H1 (cell line): ENCODE measurements at places on chromosomes 6 and 20. TPM values are rescaled to one million over a fixed set of nuclear protein-coding genes. Genes with fewer than 3 reads are reported as not detected.

The CRISP2 gene
- 0.06 and 0.13 TPM in 2 replicates for polyA plus RNA-seq

The BPIFA1 gene
- not detected in 2 replicates for polyA plus RNA-seq

- H3K27ac ChIP-seq, result no peak overlapping the region
- peaks cover 9% of the 10 kb centered on the region for H3K4me1 ChIP-seq
- DNase-seq, result no peak
- H3K4me3 ChIP-seq, result no peak overlapping the region
Measured at GRCh38 chr6:144213315-144213714, 63.0 kb downstream of the STX11 start.

DNA sequence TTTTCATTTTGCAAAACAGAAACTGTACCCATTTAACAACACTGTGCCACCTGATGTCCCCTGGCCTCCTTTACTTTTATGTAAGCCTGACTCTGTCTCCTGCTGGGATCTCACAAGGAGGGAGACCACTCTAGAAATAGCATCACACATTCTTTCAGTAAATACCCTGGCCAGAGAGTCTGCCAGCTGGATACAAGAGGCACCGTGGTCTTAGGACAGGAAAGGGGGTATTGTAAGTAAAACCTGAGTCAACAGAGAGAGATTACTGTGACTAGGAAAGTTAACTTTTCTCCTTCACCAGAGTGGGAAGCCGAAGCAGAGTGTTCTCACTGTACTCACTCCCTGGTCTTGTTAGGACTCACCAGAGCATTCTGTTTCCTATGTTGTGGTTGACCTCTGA lies 27.8 kb downstream of the CMTR1 start:
- no peak overlapping the region for H3K4me3 ChIP-seq
- H3K27me3 ChIP-seq, result no peaks in the 10 kb centered on the region
- H3K36me3 ChIP-seq, result peaks cover 26% of the 10 kb centered on the region

- H3K36me3 ChIP-seq, result no peaks in the 10 kb centered on the region
- no peak overlapping the region for H3K4me3 ChIP-seq
- no peaks in the 10 kb centered on the region for H3K4me1 ChIP-seq
- no peak overlapping the region for H3K27ac ChIP-seq
Measured at GRCh38 chr6:75483136-75483952, 10.3 kb downstream of the FILIP1 start.

- H3K27ac ChIP-seq, result no peak overlapping the region
- H3K4me1 ChIP-seq, result no peaks in the 10 kb centered on the region; the same call in 1 of the 2 replicates
- no peak for DNase-seq
- H3K27me3 ChIP-seq, result no peaks in the 10 kb centered on the region
- no peak overlapping the region for H3K4me3 ChIP-seq
- no peaks in the 10 kb centered on the region for H3K36me3 ChIP-seq
Measured at GRCh38 chr6:10453596-10453995, 38.7 kb upstream of the TFAP2A start.

DNA sequence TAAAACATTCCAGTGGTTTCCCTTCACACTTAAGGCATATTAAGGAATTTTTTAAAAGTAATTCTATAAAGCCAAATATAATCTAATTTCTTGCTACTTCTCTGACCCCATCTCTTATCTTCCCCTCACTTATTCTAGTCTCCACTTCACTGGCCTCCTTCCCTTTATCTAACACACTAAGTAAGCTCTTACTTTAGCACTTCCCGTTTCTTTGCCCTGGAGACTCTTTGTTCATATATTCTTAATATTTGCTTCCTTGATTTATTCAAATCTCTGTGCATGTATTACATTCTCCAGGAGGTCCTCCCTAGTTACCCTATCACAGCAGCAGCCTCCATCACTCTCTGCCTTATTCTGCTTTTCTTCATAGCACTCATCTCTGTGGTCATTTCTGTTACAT lies 20.3 kb downstream of the GTPBP2 start:
- peaks cover 9% of the 10 kb centered on the region for H3K36me3 ChIP-seq
- H3K27ac ChIP-seq, result no peak overlapping the region
- no peak for DNase-seq
- no peak overlapping the region for H3K4me3 ChIP-seq

- no peak for DNase-seq
- no peaks in the 10 kb centered on the region for H3K27me3 ChIP-seq
- H3K36me3 ChIP-seq, result no peaks in the 10 kb centered on the region
- H3K4me3 ChIP-seq, result no peak overlapping the region
- H3K4me1 ChIP-seq, result no peaks in the 10 kb centered on the region
- no peak overlapping the region for H3K27ac ChIP-seq
Measured at GRCh38 chr6:133989525-133989924, 36.5 kb downstream of the TBPL1 start.

DNA sequence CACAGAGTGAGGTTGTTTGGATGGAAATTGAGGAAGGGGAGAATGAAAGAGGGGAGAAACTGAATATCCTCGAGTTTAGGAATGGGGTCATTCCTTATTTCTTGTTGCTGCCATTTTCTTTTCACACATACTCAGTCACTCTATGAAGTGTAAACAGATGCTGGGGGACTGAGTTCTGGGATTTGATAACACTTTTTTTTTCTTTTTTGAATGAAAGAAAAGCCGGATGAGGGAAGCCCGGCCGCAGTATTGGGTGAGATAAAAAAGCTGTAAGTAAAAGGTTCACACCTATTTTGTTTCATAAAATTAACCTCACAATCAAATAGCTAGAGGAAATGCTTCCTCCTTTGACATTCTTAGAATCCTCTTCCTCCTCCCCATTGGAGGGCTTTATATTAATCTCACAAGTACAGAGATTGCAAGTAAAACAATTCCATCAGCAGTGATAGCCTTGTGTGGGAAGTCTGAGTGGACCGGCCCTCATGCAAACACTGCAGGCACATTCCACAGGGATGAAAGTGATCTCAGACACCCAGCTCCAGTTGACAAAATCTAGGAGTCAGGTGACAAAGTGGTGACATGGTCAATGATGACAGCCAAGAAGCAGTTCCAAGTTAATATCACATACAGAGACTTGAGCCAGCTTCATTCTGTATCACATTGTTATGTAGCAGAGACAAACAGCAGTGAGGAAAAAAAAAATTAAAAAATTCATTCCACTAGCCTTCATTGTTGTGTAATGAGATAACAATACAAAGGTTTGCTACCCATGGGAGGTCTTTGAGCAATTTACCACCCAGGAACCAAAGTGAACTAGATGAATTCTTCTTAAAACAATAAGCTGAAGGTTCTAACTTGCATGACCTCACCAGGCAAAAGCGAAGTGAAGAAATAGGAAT lies 391.1 kb upstream of the HSF2 start:
- no peak overlapping the region for H3K4me3 ChIP-seq
- no peak overlapping the region for H3K27ac ChIP-seq
- H3K27me3 ChIP-seq, result no peaks in the 10 kb centered on the region

- DNase-seq, result no peak
- H3K4me1 ChIP-seq, result no peaks in the 10 kb centered on the region
- H3K4me3 ChIP-seq, result no peak overlapping the region
- no peaks in the 10 kb centered on the region for H3K27me3 ChIP-seq
- H3K36me3 ChIP-seq, result peaks cover 37% of the 10 kb centered on the region; the same call in 1 of the 2 replicates
- no peak overlapping the region for H3K27ac ChIP-seq
Measured at GRCh38 chr6:79034865-79035264, 43.2 kb downstream of the PHIP start.
